ENCODE measurements at places on chromosomes 1 and 21.

GRCh38 chr1:85504417-85504816 lies 39.5 kb upstream of the DDAH1 start:
- no peak for DNase-seq

DNA sequence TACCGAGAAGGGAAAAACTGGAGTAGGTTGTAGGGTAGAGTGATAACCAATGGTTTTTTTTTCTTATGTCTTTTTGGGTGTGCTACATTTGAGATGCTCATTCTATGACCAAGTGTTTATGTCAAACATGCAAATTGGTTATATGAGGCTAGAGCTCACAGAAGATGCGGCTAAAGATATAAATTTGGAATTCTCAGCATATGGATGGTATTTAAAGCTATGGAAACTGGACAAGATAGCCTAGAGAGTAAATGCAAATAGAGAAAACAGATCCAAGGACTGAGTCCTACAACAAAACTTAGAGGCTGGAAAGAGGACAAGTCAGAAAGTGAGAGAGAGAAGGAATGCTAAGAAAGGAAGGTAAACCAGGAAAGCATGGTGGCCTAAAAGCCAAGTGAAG lies 7.4 kb downstream of the GDAP2 start:
- no peak for DNase-seq

- no peak for DNase-seq
These were observed 5.0 kb upstream of the RNF19B start for GRCh38 chr1:32969566-32969965.

DNA sequence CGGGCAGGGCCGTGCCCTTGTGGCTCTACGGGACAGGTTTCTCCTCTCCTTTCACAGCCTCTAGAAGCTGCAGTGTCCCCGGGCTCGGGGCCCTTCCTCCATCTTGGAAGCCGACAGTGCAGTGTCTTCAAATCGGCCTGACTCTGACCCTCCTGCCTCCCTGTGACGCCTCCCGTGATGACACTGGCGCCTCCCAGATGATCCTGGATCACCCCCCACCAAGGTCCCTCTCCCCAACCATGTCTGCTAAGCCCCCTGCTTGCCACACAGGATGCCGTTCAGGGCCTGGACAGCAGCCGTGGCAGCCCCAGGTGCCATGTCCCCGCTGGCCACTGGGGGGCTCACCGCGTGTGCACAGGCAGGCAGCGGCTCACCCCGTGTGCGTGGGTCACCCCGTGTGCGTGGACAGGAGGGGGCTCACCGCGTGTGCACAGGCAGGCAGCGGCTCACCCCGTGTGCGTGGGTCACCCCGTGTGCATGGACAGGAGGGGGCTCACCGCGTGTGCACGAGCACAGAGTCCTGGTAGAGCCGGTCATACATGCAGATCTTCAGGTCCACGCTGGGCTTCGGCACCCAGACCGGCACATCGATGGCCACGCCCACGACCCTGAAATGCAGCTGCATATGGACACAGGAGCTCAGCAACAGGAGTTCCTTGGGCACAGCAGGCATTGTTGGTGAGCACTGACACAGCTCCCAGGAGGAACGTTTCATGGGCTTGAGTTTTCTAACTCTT lies 24.9 kb upstream of the TMEM52 start:
- DNase-seq = no peak

DNA sequence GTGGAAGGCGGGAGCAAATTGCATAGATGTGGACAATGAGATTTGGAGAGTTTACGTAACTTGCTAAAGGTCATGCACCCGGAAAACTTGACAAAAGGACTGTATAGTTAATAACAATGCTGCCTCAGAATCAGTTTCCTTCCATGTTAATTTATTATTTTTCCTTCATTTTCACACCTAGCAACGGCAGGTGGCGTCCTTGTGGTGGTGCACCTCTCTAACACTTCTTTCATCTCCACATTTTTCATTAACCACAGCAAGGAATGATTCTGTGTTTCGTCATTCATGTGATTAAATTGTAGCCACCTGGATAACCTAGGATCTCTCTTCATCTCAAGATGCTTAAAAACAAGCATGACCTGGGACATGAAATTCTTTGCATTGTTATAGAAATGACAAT lies 2133.0 kb downstream of the NCAM2 start:
- DNase-seq = no peak

DNA sequence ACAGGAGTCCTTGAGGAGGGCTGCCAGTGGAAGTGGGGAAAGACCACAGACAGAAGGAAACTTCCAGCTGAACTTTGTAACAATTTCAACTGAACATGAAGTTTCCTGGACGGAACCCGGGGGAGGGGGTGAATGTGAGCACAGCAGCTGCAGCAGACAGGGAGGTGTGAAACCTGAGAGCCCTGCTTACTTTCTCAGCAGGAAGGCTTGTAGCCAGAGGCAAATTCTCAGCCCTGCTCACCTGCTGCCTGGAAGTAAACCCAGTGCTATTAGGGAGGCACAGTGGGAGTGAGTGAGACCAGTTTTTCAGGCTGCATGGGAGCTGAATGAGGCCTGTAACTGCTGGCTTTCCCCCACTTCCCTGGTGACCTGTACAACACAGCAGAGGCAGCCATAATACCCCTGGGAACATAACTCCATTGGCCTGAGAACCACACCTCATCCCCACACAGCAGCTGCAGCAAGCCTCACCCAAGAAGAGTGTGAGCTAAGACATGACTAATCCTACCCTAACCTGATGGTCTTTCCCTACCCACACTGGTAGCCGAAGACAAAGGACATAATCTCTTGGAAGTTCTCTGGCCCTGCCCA lies 9.6 kb upstream of the SPRR2F start:
- DNase-seq = no peak

DNA sequence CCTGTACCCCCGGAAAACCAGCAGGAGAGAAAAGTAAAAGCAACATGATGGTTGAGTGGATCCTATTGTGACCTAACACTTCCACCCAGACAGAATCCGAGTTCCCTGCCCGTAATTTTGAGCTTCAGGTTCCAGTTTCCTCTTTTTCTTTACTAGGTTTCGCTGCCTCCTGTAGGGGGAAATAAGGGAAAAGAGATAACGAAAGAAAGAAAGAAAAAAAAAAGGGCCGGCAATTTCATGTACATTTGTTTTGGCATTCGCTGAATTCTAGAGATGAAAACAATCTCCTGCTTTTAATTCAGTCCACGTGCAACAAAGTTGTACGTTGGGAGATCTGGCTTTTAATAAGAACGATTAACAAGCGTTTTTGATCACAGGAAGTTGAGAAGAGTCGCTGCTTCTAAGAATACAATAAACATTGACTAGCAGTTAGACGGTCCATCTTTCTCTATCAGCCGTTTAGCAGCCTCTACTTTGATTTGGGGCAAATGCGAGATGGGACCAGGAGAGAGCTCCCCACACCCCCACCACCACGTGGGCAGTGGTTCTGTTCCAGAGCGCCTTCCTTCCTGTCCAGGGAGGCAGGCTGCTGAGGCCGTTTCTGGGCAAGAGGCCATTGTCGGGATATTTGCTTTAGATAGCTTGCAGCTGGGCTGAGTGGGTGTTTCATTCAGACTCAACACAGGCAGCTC lies 155.9 kb upstream of the RUNX1 start:
- peak; percentile 68 for DNase-seq

- no peak for DNase-seq
These were observed 15.7 kb downstream of the ABCG1 start for GRCh38 chr21:42234464-42235241.

DNA sequence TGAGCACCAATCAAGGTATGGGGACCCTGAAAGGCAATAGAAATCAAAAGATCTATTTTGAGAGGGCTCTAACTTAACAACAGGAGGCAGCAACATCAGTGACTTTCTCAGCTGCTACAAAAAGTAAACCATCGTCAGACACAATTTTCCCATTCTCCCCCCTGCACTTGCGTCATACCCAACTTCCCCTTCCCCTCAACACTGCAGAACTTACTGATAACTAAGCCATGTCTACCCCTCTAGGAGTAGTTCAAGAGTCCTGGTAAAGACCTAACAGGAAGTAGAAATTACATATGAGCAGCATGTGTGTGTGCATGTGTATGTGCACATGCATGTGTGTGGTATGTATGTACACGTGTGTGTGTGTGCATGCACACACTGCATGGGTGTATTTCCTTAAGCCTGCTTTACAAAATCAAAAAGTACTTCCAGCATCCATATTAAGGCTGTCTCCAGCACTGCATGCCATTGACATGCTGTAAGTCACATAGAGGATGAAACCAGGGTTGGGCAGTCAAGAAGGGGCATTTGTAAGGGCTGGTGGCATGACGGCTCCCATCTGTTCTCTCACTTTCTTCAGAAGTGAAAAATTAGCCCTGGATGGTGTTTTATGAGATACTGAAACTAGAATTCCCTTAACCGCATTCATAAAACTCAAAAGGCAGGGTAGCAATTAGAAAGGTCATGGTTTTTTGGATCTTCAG lies 460.1 kb upstream of the RUNX1 start:
- peak; percentile 73 for DNase-seq

GRCh38 chr1:98920441-98921110 lies 84.1 kb downstream of the PLPPR5 start:
- no peak for DNase-seq

GRCh38 chr21:35824136-35824535 lies 236.2 kb downstream of the SETD4 start:
- no peak for DNase-seq

- no peak for DNase-seq
These were observed 36.0 kb downstream of the KAZN start for GRCh38 chr1:14634486-14634885.

DNA sequence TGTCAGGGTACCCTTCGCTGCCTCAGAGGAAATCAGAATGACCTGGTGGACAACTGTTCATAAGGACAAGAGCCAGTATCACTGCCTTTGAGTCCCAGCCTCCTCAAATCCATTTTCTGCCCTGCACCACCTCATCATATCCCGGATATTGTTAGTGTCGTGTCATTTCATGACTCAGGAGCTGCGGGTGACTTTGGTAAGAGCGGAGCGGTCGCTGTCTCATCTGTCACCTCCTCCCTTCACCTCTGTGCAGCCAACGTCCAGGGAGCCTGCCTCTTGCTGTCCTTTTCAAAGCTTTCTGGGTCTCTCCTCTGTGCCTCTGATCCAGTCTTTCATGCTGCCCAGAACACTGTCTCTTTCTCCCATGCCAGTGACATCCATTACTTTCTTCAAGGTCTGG lies 7.0 kb upstream of the C1orf198 start:
- DNase-seq = no peak

GRCh38 chr1:211628417-211628816 lies 47.0 kb downstream of the NEK2 start:
- DNase-seq = no peak

- peak; percentile 70 for DNase-seq
These were observed 239.8 kb upstream of the C1orf105 start for GRCh38 chr1:172180501-172181285.

DNA sequence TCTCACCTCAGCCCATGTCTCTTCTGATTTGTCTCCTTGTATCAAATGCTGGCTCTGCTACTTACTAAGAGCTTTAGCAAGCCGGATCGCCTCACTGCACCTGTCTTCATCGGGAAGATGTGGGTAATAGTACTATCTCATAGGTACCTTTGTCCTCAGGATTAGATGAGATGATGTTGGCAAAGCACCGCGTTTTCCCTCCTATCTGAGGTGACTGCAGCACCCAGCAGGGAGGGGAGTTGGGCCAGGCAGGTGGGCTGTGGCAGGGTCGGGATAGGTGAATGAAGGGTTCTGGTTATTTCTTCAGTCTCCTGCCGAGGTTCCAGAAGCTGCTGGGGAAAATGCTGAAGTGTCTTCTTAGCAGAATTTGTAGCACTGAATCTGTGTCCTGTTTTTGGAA lies 5.2 kb downstream of the OPRD1 start:
- DNase-seq = no peak

DNA sequence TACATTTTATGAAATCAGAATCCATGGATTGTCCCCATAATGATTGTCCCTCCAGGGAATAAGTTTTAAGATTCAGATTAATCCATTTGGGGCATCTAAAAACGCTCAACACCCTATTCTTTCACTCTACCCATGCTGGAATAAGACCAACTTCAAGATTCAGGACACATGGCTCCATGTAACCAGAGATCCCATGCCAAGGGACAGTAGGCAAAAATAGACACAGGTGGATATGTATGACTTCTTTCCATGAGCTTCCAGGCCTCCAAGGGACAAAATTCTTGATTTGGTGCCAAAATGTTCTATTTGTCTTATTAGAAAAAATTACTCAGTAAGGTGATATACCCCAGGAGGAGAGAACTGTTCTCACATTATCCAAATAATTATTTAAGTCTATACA lies 178.8 kb downstream of the NRIP1 start:
- DNase-seq = no peak

DNA sequence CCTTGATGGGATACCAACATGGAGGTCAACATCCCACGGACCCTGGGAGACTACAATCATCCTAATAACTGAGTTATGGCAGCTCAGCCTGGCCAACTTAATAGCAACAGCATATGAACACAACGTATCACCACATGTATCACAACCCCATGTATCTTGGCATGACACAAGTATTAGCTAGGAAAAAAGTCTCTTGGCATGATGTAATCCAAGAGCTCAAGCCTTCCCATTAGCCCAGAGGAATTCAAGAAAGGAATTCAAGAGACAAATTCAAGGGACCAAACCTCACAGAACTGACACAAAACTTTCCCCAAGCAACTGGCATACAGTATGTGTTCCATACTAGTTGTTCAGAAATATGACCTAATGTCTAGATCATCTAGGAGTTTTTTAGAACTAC lies 100.9 kb upstream of the HMGB4 start:
- DNase-seq = no peak

- DNase-seq = no peak
These were observed 661.0 kb upstream of the PTBP2 start for GRCh38 chr1:96060621-96061020.

- no peak for DNase-seq
These were observed 26.9 kb downstream of the KRTAP19-8 start for GRCh38 chr21:31011412-31011811.

DNA sequence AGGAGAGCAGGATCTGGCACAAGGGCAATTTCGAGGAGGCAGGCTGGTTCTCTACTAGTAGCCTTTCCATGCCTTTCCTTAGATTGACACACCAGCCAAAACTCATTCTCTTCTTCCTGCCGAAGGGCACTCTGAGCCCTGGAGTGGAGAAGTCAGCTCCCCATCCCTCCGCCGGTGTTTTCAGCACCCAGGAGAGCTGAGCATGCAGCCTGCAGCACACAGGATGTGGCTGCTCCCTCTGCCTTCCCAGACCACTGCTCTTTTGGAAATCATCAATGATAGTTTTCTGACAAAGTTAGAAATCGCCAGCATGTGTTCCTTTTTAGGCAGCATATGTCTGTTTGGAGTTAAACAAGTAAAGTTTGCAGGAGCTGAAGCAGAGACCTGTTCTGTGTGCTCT lies 11.7 kb downstream of the RNU5D-1 start:
- no peak for DNase-seq

DNA sequence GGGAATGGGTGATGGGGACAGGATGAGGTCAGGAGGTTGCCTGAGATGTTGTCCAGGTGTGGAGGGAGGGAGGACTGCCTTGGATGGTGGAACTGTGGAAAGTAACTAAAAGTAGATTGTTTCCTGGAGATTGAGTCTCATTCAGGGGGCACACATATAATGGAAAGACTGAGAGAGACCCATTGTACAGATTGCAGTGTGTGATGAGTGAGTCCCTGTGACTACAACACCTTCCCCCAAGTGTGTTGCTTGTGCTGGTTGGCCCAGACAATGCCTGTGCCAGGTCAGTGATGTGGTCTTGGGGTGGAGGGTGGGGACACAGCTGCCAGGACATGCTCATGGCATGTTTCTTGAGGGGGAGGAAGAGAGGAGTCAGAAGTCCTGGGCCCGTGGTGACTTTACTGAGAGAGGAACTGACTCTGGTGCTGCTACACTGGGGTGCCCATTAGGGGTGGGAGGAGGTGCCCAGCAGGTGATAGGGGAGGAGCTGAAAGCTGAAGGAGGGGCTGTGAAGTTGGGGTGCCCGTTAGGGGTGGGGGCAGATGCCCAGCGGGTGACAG lies 5.2 kb downstream of the SNAP47 start:
- DNase-seq = no peak

Measured in pons (tissue), 1 donor.